ENCODE measurements at places on chromosomes 16 and 17.

DNA sequence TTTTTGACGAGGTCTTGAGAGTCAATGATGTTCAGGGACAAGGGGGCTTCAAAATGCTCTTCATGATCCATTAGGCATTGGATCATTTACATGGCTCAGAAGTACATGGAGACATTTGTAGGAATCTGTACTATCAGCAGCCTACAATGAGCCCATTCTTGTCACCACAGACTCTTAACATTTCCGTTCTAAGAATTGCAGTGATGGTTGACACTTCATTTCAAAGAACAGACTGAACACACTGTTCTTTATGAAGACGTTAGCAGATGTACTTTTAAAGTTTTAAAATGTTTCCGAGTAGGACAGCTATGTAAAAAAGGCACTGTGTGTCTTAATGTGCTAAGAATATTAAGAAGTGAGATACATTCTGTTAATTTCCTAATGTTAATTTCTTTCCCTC is 97.3 kb upstream of the GOT2 start:
- DNase-seq = no peak

GRCh38 chr17:79020631-79021301 is 3.2 kb upstream of the C1QTNF1 start:
- DNase-seq = no peak

GRCh38 chr17:10316801-10317542 is 55.8 kb downstream of the MYH13 start:
- DNase-seq = no peak

DNA sequence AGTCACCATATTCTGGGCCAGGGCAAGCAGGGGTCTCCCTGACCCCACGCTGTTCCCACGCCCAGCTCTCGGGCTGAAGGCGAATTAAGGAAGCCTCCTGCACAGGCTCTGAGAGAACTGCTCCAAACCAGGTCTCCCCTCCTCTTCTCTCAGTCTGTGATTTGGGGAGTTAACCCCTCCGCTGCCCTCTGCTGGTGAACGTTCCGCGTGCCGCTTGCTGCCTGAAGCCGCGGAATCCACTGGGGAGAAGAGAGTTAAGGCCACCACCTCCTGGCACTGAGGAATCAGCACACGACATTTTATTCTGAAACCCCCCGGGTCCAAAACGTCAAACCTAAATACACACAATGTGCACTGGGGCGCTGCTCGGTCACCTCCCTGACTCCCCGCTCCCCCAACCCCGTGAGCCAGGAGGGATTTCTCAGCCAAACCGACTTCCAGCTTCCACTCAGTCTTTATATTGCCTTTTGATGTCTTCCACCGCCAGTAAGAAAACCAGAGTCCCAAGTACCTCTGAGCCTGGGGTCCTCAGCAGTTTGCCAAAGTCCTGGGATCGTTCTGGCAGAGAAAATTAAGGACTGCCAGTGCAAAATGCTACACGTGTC is 54.4 kb upstream of the RCVRN start:
- peak; percentile 15 for DNase-seq

GRCh38 chr17:17387017-17387497 is 83.9 kb downstream of the NT5M start:
- DNase-seq = no peak

DNA sequence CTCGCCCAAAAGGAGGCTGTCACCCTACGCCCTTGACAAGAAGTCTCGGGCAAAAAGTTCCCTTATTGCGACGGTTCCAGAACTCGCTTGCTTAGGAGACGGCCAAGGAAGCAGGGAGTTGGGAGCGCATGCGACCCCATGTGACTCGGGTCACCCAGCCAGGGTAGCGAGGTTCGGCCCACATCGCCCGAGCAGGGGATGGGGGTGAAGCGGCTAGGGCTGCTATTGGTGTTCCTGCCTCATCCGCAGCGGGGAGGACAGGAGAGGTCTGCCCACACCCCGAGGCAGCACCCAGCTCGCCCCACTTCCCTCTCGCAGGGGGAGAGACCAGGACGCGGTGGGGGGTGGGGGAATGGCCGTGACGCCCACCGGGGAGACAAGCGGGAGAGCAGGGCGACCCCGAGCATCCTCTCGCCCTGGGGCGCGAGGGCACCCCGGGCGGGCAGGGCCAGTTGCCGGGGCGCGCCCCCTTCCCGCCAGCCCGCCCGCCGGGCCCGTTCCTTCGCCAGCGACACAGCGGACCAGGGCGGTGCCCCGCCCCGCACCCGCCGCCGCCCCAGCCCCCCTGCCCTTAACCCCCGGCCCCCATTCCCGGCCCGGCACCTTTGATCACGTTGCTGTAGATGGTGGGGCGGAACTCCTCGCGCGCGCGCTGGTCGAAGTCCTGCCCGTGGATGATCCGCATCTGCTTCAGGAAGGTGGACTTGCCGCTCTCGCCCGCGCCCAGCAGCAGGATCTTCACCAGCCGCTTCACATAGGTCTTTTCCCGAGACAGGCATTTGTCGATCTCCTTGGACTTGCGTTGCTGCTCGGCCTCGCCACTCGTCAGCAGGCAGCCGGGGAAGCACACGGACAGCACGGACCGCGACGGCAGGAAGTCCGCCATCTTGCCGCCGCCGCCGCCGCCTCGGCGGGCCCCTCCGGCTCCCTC is 567 bp downstream of the GNA13 start:
- peak; percentile 14 for DNase-seq

DNA sequence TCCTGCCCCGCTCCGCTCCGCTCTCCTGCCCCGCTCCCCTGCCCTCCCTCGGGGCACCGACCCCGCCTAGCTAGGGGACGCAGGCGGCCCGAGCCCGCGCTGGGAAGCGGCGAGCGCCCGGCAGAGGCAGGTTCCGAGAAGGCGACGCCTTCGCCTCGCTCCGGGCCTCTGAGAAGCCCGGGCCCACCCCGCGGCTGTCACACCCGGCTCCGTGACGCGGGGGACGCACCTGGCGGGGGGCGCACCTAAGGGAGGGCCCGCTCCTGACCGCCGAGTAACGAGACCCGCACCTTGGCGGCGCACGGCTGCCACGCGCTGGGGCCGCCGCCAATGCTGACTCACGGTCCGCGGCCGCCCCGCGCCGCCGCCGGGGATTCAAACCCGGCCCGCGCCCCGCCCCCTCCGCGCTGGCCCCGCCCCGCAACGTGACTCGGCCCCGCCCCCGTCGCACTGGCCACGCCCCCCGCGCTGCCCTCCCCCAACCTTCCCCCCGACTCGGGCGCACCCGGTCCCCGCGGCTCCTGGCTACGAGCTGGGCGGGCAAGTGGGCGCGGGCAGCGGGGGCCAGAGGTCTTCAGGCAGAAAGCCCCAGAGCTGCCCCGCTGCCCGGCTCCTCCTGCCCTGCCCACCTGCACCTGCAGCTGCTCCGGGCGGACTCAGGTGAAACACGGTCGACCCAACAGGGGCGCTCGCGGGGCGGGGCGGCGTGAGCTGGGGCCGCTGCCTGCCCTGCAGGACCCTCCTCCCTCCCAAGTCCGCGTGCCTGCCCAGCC is 27.8 kb downstream of the GNPTG start:
- no peak for DNase-seq

DNA sequence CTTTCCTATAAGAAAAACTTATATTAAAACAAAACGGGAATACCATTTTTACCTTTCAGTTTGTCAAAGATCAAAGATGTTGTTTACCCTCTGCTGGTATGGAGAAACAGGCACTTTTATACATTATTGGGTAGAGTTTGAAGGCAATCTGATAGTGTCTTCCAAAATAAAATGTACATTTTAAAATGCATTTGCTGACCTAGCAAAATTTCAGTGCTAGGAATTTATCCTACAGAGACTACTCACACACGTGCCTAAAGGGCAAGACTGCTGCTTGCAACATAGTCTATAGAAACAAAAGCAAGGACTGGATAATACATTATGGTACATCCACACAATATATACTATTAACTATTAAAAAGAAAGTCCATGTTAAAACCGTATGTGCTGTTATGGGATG is 36.0 kb downstream of the COPRS start:
- no peak for DNase-seq

DNA sequence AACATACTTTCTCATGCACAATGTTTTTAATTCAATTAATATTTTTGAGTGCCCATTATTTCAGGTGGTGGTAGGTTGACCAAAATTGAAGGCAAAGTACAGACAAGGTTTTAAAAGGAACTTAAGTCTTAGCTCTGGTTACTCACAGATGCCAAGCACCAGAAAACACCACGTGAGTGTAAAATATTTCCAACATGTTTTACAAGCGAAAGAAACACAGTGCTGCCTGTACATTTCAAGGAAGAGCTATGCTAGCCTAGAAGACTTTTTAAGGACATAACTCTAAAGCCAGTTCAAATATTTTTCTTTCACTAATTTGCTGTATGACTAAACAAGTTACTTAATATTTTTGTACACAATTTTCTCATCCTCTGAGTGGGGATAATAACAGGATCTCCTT is 736.4 kb upstream of the GOT2 start:
- no peak for DNase-seq

GRCh38 chr17:49219987-49220386 is 9.5 kb downstream of the ABI3 start:
- no peak for DNase-seq

GRCh38 chr17:77472468-77473310 is 331.9 kb downstream of the SEC14L1 start:
- DNase-seq = no peak

GRCh38 chr17:10713318-10713717 is 15.9 kb downstream of the ADPRM start:
- no peak for DNase-seq

- no peak for DNase-seq
These were observed 86.1 kb downstream of the KCNJ12 start for GRCh38 chr17:21462237-21462636.

DNA sequence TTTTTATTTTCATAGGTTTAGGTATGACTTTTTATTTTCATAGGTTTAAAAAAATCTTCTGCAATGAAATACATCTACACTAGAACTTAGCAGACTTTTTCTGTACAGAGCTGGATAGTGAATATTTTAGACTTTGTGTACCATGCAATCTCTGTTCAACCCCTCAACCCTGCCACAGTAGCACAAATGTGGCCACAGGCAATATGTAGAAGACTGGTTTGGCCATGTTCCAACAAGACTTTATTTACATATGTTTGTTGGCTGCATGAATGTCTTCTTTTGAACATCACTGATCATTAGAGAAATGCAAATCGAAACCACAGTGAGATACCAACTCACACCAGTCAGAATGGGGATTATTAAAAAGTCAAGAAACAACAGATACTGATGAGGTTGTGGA is 229.2 kb downstream of the SHISA9 start:
- no peak for DNase-seq

DNA sequence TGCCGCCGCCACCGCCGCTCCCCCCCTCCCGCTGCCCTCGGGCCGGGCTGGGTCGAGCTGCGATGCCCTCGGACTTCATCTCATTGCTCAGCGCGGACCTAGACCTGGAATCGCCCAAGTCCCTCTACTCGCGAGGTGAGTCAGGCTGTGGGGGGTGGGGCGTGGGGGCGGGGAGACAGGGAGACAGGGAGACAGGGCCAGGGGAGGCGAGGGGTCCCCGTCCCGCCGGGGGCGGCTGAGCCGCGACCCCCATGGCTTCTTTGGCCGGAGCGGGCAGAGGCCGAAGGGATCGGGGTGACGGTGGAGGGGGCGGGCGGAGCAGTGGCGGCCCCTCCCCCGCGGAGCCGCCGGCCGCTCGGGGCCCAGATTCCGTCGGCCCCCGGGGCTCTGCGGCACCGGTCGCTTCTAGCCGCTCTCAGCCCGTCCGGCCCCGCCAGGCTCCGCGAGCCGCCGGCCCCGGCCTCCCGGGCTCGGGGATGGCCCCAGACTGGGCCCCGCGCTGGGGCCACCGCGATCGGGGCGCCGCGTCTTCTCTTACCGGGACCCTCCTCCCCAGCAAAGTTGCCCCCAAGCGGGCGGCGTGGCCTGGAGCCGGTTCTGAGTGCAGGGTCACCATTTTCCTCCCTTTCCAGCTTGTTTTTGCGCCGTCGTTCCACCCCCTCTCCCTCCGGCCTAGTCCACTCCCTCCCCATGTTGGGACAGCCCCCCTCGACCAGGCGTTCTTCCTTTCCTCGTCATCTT is 644 bp downstream of the NFAT5 start:
- DNase-seq = no peak

DNA sequence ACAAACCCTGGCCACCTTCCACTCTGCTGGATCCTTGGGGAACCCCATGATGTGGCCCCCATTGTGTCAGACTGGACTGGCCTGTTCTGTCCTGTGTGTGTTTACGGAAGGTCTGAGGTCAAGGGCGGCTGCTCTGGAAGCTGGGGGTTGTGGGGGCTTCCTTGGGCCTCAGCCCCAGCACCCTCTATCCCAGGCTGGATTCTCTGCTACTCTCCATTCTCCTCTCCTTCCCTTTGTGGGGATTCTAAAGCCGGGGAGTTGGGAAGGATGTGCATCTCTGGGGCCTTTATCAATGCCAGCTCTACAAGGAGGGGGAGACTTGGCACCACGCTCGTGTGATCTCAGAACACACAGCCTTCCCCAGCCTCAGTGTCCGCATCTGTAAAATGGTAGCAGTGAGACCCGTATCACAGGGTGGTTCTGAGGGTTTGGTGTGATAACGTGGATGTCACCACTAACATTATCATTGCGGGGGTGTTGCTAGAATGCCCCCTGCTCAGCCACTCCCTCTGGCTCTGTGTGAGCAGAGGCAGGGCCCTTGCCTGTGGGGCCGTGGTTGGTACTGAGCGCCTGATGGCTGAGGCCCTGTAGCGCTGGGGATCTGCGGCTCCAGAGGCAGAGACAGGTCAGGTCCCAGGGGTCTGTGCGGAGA is 18.1 kb downstream of the ADGRG1 start:
- no peak for DNase-seq

DNA sequence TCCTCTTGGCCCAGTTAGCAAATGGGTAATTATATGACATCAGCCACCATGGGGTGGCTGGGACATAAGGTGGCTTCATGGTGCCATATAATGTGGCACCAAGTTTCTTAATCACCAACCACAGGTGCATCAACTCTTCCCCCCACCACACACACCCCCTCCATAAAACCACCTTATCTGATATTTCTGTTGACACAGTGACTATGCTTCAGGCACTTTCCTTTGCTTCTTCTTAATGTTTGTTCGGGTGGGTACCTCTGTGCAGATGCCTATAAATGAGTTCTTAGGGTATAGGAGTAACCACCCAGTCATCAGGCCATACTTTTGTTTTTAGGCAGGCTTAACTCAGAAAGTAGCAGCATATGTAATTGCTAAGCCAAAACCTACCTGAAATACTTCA is 29.5 kb downstream of the RNF43 start:
- DNase-seq = no peak

GRCh38 chr16:28140788-28141618 is 70.8 kb downstream of the XPO6 start:
- DNase-seq = no peak

DNA sequence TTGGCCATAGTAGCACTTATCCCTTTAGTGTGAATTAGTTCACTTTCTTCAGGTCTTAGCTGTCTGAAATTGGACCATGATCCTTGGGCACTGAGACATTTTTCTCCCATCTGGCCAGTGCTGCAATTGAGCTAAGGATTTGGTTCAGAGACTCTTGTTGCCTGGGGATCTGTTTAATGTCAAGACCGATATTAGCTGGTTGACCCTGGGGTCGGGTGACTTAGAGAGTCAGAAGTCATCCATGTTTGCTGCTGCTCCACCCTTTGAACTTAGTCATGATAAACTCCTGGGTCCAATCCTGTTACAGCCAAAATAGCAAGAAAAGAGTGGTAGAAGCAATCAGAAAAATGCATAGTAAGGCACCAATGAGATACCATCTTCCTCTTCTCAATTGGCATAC is 45.8 kb upstream of the TOX3 start:
- no peak for DNase-seq
